ENCODE measurements at places on chromosomes 5 and 9.

GRCh38 chr9:120877276-120878034 is 467 bp upstream of the PHF19 start:
- no peak for DNase-seq

DNA sequence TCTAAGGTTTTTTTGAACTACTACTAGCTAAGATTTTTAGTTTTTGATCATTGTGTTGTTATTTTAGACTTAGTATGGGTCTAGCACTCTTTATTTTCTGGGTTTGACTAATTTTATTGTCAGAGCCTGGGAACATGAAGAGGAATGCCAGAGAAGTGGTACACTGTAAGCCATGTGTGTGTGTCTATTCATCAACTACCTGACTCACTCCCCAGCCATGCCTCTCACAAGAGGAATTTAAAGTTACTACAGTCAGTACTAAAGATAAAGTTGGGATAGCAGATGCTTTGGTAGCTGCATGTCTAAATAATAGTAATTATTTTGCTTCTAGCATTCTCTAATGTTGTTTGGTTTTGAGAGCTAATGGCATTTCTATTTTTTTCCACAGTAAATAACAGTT is 264.8 kb downstream of the CSNK1G3 start:
- DNase-seq: no peak

DNA sequence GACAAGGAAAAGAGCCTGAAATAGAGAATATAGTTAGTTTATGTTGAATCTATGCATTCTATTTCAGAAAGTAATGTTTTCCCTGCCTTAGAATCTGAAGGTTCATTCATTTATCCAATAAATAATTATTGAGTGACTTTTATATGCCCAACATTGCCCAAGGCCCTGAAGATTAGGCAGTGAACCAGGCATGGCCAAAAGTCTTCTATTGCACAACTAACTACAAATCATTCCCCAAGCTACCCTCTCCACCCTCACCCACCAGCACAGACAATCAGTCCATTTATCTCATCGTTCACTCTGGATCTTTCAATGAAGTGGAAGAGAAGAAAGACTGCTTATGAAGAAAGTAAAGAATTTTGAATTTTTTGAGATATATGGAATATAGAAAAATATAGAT is 268.4 kb downstream of the PLK2 start:
- DNase-seq: no peak

DNA sequence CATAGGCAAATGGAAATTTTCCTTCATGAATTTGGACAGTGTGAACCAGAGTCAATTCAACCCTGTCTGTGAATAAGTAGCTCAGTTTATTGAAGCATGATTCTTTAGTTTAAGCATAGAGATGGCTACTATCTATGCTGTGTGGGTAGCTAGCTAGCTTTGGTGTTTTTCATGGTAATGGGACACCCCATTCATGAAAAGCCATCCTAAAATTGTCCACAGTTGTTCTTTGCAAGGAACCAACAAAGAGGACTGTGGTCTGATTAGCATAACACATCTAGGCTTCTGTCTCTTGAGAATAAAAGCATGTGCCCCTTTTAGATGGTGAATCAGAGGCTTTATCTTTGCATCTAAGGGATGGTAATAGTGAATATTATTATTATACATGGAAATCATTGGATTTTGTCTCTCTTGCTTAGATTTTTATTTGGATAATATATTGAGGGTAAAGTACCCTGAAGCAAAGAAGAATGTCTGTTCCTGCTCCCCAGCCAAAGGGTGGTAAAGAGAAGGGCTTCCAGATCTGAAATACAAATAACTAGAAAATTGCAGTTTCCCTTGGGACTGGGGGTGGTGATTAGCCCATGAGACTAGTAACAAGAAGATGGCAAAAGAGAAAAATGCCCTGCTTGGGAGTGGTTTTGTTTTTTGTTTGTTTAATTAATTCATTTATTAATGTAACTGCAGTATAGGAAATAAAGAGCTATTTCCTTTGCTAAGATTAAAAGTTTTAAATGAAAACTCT is 624.2 kb upstream of the ZNF608 start:
- DNase-seq: no peak

- no peak for DNase-seq
Observed at GRCh38 chr9:37174247-37174646, 53.9 kb downstream of the ZCCHC7 start.

DNA sequence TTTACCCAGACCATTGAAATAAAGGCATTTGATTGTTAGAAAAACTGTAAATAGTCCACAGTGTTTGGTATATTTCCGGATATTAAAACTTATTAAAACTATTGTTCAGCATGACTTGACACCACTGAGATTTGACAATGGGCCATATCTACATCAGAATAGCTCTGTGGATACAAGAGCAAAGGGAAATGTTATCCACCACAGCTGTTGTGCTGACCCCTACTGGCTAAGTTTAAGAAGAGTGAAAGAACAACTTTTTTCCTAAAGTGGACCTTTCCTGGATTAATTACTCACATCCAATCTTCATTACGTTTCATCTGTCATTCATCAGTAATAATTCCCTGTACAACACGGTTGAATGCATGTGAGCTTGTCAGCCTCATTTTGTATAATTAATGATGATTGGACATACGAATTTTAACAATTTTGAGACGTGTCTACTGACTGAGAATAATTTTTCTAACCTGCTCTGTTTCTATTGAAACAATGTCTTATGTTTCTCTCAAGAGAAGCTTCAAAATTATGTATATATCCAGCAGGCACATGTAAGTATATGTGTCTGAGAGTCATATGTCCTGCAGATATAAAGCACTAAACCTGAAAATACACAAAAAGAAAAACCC is 1952.6 kb downstream of the MAT2B start:
- DNase-seq: no peak
